AG04449 (cell line): ENCODE measurements at places on chromosomes 12 and 14.

DNA sequence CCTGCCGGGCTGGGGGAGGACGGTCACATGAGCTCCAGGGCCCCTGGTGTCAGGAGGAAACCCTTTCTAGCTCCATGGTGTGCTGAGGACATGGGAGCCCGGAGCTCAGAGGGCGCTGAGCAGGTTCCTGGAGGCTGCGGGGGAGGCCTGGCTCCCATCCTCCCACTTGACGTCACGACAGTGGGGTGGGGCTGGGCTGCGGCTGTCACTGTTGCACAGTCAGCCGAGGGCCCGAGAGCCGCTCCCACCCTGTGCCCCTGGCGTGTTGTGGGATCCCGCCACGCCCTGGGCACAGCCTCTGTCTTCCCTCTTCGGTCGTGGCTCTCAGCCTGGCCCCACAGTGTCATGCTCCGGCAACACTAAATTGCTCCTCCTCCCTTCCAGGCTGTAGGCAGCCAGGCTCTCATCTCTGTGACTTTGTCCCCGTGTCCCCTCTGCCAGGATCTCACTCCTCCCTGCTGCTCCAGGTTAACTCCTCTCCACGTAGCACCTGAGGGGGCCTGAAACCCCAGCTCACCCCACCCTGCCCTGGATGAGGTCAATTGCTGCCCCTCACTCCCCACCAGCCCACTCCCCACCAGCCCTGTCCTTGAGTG, 33.0 kb downstream of the BEGAIN start:
- no peak for DNase-seq

DNA sequence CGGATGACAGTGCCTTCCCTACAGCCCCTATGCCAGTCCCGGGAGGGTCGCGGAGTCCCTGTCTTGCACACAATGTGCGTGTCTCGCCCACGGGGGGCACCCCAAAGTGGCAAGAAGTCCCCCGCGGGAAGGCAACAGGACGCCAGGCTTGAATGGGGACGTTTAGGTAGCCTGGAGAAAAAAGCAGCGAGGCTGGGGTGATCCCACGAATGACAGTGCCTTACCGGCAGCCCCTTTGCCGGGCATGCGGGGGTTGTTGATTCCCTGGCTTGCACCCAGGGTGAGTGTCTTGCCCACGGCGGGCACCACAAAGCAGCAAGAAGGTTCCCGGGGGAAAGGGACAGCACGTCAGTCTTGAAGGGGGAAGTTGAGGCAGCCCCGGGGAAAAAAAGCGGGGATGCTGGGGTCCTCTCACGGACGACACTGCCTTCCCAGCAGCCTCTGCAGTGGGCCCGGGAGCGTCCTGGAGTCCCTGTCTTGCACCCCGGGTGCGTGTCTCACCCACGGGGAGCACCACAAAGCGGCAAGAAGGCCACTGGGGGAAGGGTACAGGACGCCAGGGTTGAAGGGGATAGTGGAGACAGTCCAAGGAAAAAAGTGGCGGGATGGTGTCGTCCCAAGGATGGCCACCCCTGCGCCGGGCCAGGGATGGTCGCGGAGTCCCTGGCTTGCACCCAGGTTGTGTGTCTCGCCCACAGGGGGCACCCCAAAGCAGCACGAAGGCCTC, 156.8 kb upstream of the ALG10B start:
- no peak for DNase-seq

- DNase-seq, result peak; percentile 63
These were observed 108.5 kb downstream of the SLC38A1 start for GRCh38 chr12:46160101-46160980.

GRCh38 chr12:29150462-29150861, 1.4 kb downstream of the FAR2 start:
- DNase-seq, result no peak

DNA sequence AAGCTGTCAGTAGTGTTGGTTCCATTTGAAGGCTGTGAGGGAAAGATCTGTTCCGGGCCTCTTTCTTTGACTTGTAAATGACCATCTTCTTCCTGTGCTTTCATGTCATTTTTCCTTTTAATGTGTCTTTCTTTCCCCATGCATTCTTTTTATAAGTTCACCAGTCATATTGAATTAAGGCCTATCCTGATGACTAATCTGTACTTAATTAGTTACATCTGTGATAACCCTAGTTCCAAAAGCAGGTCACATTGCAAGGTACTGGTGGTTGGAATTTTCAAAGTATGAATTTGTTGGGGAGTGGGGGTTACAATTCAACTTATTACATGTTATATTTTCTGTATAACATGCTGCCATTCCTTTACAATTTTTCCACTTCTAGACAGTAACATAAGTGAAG, 1642.1 kb upstream of the FLRT2 start:
- DNase-seq, result no peak

DNA sequence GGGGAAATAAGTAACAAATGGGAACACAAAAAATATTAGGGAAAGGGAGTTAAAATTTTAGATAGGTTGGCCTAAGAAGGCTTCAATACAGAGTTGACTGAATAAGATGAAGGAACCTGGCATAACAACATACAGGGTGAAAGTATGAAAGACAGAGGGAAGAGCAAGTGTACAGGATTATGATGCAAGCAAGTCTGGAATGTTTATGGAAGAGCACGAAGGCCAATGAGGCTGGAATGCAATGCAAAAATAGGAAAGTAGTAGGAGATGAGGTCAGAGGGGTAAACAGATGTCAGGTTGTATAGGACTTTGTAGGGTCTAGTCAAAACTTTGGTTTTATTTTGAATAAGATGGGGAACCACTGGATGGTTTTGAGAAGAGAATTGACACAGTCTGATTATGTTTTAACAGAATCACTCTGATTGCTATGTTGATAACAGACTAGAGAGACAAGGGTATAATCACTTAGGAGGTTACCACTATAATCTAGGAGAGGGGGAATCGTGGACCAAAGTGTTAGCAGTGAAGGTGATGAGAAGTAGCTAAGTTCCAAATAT, 96.8 kb downstream of the OSBPL8 start:
- no peak for DNase-seq

- no peak for DNase-seq
These were observed 31.1 kb upstream of the INF2 start for GRCh38 chr14:104658325-104658712.

GRCh38 chr12:42486407-42486806, 103.1 kb downstream of the PRICKLE1 start:
- no peak for DNase-seq

- no peak for DNase-seq
These were observed 145.9 kb upstream of the VASH1 start for GRCh38 chr14:76615331-76615730.

- DNase-seq, result peak; percentile 5
These were observed 37.9 kb downstream of the A2ML1 start for GRCh38 chr12:8860165-8860961.

DNA sequence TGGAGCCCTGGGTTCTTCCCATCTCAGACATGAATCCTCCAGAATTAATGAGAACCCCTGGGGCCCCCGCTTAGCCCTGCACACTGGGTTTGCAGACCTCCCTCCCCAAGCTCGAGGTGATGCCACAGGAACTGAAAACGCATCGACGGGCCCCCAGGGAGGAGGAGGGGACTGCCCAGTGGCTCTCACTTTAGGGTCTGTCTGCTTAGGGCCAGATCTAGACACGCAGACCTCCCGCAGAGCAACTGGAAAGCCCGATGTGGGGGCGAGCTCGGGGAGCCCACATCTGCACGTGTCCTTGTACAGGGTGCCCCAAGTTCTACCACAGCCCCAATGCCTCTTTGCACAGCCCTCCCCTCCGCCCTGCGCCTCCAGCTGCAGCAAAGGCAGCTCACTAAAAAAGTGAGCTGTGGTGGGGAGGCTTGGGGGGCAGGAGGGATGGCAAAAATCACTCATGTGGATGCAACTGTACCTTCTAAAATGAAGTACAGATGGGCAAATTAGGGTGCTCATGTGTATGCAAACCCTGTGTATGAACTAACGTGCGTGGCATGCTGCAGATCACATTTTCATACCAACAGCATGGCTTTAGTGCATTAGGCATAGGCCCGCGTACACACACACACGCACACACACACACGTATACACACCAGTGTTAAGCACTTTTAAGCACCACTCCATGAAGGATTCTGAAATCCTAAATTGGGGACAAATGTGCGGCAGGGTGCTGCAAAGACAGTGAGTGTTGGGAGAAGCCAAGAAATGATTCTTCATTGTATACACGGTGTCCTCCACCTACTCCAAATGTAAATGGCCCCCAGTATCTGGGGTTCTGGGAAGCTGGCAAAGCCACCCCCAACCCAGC, 99.9 kb upstream of the MAP1LC3B2 start:
- no peak for DNase-seq

DNA sequence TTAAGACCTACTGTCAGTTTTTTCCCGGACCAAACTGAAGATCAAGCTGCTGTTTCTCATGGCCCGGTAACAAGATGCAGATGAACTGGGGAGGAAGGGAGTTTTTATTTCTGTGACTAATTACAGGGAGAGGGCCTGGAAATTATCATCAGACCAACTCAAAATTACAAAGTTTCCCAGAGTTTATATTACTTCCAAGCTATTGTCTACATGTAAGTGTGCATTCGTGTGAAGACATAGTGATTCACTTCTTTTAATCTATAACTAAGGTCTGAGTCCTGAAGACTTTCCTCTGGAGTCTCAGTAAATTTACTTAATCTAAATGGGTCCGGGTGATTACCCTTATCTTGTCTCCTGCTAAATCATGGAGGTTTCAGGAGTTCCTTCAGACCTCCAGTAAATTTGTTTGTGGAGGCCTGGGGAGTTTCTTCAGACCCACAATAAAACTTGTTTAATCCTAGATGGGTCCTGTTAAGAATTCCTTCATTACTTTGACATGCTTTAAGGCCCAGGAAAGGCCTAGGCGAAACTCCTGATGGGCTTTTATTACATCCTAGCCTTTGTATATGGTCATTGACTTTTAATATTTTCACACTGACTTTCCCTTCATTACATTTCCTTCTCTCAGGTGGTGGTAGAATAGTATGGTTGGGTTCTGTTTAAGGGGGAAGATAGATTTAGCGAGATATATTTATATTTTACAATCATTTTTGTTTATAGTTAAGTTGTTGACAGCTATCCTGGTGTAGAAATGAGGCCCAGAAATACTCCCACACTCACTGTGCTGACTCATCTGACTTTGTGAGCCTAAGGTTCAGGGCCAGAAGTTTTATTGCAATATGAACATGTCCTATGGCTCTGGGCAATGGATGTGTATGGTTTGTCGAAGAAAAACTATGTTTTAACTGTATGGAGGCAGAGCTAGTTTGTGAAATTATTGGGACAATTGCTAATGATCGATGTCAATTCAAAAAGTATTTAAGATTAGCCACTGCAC, 627.0 kb upstream of the FBXO33 start:
- DNase-seq, result no peak

DNA sequence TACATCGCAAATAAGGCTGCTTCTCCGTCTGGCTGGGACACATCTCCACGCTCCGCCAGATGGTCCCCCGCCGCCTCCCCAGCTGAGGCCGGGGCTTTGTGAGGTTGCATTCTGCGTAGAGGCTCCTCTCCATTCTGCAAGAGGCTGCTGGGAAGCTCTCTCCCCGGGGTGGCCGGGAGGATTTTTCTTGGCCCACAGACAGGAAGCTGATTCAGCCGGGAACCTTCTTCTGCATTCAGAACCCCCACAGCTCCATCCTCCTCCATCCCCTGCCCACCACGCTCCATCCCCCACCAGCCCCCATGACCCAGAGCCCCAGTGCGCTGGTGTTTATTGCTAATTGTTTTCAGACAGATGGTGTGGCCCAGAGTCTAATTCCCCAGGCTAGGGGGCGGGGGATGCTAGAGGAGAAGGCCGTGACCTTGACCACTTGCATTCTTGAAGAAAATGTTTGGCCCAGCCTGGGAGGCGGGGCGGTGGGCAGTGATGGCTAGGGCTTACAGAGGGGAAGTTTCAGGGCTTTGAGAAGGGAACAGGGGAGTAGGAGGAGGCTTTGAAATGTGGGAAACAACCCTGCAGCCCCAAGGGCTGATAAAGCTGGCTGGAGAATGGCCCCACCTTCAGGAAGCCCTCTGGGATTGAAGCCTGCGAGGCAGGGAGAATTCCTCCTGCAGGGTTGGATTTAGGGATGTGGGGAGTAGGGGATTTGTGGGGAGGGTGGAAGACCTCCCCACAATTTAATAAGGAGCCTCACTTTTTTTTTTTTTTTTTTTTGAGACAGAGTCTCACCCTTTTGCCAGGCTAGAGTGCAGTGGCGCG, 88.5 kb upstream of the NCOR2 start:
- DNase-seq, result peak; percentile 72

DNA sequence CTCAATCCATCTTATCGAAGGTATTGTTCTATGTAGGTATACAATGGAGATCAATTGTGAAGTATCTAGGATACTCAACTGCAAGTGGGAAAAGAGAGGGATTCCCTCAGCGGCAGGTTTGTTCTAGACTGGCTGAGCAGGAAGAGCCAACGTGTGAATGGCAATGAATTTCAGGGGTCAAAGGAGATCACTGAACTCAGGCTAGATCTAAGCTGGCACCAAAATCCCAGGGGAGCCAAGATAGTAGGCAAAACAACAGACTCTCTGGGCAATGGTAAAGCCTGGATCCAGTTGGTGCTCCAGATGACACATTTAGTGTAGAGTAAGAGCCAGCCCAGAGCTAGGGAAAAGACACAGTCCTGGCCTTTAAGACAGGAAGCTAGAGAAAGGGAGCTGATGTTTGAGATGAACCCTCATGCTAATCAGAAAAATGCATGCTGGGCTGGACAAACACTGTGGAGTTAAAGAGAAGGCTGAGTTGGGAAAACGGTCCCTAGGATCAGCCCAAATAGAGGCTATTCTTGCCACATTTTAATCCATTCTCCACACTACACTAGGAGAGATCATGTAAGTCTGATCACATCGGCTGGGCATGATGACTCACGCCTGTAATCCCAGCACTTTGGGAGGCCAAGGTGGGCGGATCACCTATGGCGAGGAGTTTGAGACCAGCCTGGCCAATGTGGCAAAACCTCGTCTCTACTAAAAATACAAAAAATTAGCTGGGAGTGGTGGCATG, 45.6 kb downstream of the EFCAB11 start:
- no peak for DNase-seq

DNA sequence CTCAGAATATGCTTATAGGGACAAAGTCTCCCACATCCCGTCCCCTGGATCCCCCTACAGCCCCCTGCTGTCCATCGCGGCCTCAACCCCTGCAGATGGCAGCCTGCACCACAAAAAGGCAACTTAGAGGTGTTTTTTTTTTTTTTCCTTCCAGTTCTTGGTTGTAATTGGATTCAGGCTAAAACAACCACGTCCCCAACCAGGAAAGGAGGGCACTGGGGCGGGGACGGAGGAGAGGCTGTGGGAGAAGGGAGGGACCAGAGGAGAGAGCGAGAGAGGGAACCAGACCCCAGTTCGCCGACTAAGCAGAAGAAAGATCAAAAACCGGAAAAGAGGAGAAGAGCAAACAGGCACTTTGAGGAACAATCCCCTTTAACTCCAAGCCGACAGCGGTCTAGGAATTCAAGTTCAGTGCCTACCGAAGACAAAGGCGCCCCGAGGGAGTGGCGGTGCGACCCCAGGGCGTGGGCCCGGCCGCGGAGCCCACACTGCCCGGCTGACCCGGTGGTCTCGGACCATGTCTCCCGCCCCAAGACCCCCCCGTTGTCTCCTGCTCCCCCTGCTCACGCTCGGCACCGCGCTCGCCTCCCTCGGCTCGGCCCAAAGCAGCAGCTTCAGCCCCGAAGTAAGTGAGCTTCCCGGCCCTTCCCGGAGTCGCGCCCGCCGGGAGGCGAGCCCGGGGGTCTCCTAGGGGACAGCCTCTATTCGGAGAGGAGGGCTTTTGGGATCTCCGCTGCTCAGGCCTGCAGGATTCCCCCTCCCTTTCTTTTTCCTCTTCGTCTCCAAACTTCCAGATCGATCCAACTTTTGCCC, at the start of gene MMP14:
Gene MMP14, plus strand, starts transcription at position 285 of the 813 bp plus-strand sequence. Its CDS starts 233 bp downstream, at position 518.
- no peak for DNase-seq
